Activated CD4-positive, alpha-beta T cell treated with anti-CD3 and anti-CD28 coated beads for 48 hours (primary cell): ENCODE measurements at places on chromosomes 5 and 9.

- DNase-seq: no peak
These were observed 103.0 kb downstream of the PCSK1 start for GRCh38 chr5:96329886-96330529.

- no peak for DNase-seq
These were observed 38.9 kb downstream of the ACO1 start for GRCh38 chr9:32423371-32423770.

- no peak for DNase-seq
These were observed 221.8 kb downstream of the SLC12A2 start for GRCh38 chr5:128305341-128305740.

- DNase-seq: peak; percentile 46
These were observed 25.3 kb upstream of the ENHO start for GRCh38 chr9:34547960-34548611.

DNA sequence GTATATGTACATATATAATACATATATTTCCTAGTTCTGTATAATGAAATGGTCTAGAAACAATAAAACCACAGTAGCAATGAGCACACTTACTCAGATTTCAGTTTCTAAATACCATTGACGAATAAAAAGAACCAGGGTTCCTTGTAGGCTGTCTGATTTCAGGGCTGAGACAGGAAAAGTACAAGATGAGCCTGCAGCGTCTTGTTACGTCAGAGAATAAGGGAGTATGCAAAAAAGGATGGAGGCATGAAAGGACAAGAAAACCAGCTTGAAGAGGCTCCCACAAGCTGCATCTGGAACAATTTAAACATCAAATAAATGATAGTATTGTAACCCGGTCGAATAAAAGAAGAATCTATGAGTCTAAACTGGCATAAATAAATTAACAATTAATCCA, 17.8 kb upstream of the TIFAB start:
- no peak for DNase-seq

DNA sequence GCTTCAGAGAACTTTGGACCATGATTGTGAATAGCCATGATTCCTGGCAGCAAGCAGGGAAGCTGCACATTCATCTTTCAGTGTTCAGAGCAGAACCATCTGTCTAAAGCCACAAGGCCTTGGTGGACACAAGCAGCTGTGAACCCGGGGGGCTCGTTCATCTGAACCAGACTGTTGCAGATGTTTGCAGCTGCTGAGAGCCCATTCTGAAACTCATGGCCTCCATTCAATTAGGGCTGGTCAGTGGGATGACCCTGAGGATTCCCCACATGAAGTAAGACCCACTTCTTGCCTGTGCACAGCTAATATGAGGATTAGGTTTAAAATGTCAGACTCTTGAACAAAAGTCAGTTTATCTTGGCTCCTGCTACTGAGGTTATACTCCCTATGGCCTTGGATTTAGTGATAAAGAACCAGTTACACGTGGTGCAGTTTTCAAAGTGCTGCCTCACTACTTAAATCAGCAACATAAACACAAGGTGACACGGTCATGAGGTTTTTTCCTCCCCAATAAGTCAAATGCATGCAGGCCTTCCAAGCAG, 109.8 kb upstream of the IFNK start:
- DNase-seq: no peak

GRCh38 chr5:96579711-96580110, 82.5 kb upstream of the CAST start:
- DNase-seq: no peak

DNA sequence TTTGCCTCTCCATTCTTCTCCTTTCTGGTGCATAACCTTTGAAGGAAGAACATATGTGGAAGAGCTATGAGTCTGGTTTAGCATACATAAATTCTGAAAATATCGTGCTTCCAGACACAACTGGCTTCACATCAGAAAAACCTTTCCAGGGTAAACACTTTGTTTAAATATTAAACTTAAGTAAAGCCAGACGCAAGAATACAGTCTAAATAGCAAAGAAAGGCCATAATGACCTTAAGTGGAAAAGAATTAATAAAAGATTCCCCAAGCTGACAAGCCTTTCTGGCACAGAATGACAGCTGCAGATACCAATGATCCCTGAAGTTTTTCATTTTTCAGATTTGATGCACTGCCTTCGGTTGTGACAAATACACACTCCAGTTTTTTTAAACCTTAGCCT, 13.5 kb upstream of the TSSK1B start:
- DNase-seq: no peak

- no peak for DNase-seq
These were observed 132.1 kb downstream of the KDM4C start for GRCh38 chr9:6889868-6890267.

- DNase-seq: no peak
These were observed 34.1 kb downstream of the ZNF483 start for GRCh38 chr9:111559000-111559610.

DNA sequence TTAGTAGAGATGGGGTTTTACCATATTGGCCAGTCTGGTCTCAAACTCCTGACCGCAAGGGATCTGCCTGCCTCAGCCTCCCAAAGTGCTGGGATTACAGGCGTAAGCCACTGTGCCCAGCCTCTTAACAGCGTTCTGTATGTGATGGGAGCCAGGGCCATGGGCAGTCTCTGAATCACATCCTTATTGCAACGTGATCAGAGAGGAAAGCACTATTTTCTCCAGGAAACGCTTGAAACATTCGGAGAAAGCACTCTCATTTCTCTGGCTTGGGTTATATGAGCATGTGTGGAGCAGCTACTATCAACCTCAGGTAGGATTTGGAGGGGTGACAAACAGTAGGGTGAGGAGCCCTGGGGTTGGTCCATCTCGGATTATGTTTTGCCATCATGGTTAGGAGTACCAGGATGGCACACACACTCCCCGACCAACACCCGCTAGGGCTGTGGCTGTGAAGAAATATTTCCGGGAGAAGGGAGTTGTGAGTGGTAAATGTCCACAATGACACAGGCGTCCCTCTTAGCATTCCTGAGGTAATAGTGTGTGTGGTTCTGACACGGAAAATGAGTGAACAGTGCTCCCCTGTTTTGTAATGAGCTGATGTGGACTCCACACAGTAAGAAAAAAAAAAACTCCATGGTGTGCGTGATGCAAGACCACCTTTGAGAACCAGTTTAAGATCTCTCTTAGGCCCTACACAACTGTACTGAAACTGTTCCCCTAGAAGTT, 406.2 kb upstream of the ZNF608 start:
- DNase-seq: no peak

DNA sequence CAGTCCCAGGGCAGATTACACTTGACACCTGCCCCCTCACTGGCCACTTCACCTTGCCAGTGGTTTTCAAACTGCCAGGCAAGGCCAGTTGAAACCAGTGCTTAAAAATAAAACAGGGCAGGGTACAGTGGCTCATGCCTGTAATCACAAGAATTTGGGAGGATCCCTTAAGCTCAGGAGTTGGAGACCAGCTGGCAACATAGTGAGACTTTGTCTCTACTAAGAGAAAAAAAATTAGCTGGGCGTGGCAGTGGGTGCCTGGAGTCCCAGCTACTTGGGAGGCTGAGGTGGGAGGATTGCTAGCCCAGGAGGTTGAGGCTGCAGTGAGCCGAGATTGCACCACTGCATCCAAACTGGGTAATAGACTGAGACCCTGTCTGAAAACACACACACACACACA, 58.1 kb downstream of the ROPN1L start:
- no peak for DNase-seq

DNA sequence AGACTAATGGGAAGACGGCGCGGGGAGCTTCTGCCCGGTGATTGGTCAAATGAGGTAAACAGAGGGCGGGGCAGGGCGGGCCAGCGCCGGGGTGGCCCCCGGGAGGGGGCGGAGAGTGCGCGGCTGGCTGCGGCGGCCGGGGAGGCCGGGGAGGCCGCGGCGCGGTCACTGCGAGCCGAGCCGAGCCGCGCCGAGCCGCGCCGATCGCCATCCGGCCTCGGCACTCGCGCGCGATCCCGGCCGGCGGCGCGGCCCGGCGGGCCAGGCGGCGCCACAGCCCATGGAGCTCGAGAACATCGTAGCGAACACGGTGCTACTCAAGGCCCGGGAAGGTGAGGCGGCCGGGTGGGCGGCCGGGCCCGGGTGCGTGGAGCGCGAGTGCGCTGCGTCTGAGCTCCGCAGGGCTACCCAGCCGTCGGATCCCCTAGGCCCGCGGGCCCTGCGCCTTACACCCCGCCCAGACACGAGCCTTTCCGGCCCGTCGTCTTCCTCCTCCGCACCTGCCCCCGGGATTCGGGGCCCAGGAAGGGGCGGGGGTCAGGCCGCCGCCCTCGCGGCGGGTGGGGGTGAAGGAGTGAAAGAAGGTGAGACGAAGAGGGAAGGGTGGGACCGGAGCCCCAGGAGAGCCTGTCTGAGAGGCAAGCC, at the start of gene GRK6:
Gene GRK6 (plus strand): TSS at position 111 of the 645 bp plus-strand sequence. CDS start 170 bp downstream, at position 281.
- peak; percentile 76 for DNase-seq

DNA sequence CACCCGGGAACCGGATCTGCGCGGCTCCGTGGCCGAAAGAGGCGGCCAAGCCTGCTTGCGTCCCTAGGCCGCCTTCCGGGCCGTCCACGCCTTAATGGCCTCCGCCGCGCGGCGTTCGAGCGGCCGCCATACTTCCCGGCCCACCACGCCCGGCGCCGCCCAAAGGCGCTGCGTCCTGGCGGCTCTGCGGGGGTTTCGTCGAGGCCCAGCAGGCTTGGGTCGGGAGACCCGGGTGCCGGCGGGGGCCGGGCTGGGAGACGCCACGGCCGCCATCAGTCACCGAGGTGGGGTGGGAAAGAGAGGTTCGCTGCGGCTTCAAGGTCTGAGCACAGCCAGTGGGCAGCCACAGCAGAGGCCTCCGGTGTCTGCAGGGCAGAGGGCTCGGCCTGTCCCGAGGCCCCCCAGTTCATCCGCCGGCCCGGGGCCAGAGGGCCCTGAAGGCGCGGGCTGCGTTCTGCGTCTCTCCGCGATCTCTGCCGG, 545.8 kb upstream of the CDH10 start:
- DNase-seq: no peak

DNA sequence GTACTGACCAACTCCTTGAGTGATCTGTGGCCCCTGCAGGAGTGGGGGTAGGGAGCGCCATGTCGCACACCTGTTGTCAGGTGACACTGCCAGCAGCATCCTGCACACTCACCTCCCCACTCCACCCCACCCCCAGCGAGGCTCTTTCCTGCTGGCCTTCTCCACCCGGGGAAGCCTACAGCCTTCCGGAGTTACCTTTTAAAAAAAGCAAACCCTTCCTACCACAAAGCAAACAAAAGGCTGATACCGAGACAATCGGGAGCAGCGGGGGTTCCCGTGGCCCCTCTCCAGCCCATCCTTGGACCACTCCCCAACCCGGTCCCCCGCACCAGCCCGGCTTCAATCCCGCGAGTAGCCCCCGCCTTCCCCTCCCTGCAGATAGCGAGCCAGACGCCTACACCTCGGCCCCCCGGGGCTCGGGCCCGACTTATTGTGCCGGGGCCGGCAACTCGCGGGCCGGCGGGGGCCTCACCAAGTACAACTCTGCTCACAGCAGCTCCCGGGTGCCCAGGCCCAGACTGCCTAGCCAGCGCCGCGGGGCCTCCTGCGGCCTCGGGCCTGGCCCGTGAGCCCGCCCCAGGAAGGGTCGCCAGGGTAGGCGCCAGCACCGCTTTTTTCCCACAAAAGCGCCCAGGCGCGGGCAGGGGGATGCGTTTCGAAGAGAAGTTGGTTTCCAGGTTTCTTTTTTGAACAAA, 724 bp downstream of the MACROH2A1 start:
- DNase-seq: peak; percentile 70

DNA sequence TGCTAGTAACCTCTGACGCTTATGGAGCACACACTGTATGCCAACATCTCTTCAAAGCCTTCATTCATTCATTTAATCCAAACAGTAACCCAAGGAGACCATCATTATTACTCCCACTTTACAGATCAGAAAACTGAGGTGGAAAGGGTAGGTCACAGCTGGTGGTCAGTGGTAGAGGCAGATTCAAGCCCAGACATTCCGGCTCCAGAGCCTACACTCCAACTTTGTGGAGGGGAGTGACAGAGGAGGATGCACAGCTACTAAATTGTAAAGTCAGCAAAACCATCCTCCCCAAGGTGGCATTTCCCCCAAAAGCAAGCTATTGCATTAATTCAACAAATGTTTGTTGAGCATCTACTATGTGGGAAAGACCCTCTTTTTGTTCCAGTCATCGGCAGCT, 110.5 kb upstream of the CPEB4 start:
- no peak for DNase-seq

GRCh38 chr5:10987925-10988504, 227.0 kb upstream of the DAP start:
- DNase-seq: peak; percentile 85

DNA sequence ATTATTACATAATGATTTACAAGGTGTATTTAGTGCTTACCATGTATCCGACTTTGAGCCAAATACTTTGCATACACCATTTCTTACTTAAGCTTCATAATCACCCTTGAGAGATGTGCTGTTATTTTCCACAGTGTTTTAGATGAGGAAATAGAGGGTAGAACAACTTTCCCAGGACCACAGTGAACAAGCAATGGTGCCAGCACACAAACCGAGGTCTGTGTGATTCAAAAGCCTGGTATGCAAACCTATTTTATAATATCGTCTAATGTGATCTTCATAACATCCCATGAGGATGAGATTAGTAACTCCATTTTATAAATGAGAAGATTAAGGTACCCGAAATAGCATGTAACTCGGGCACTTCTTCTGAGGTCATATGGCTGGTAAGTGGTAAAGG, 294.7 kb downstream of the NSG2 start:
- DNase-seq: no peak

DNA sequence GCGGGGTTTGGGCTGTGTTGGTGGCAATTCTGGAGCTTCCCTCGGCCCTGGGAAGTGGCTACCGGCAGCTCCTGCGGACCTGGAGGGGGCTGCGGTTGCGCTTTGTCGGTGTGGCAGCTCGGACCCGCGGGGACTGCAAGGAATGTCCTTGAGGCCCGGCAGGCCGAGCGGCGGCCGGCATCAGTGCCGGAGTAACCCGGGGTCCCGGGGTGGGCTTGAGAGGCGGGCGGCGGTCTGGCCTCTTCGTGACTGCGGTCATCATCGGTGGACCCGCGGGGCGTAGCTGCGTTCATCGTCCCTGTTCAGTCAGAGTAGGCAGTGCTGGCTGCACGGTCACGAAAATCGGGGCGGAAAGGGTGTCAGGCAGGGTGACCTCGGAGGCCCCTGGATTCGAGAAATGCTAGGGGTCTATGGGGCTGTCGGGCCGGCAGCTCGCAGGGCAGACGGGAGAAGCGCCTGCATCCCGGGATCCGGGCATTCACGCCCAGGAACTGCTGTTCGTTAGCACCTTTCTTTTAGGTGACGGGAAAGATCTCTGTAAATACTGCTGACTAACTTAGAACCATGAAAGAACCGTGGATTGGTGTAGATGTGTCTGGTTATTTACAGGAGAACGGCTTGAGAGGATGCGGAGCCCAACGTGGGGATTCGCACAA, 474 bp downstream of the HMGCR start:
- peak; percentile 51 for DNase-seq

GRCh38 chr5:139389701-139390638, at the start of gene MZB1:
MZB1 (minus strand) TSS chr5:139389913; CDS start chr5:139389856, 57 bp downstream.
- DNase-seq: peak; percentile 74
